ENCODE measurements at places on chromosomes 7 and 10. TPM values are rescaled to one million over a fixed set of nuclear protein-coding genes. Genes with fewer than 3 reads are reported as not detected.

DNA sequence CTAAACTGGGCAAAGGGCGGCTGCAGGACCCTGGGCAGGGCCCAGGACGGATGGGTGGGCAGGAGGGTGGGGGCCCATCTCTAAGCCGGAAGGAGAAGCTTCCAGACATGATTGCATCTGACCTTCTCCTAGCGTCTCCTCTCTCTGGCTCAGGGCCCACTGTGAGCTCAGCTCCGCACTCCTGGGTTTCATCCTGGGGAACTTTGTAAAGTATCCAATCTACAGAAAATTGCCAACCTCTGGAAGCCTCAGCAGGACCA, 8.8 kb upstream of the RET start:
- H3K36me3 ChIP-seq: no peaks in the 10 kb centered on the region
- H3K4me1 ChIP-seq: no peaks in the 10 kb centered on the region
- H3K27ac ChIP-seq: no peak overlapping the region
- no peak overlapping the region for H3K4me3 ChIP-seq
- DNase-seq: no peak
- peaks cover 25% of the 10 kb centered on the region for H3K27me3 ChIP-seq

KLF14 gene
- total RNA-seq: not detected

- H3K4me1 ChIP-seq: peaks cover 7% of the 10 kb centered on the region
- H3K36me3 ChIP-seq: no peaks in the 10 kb centered on the region
- peak overlapping the region; percentile 66 for H3K27ac ChIP-seq
Observed at GRCh38 chr10:72720814-72721660, 29.1 kb downstream of the MCU start.

DNA sequence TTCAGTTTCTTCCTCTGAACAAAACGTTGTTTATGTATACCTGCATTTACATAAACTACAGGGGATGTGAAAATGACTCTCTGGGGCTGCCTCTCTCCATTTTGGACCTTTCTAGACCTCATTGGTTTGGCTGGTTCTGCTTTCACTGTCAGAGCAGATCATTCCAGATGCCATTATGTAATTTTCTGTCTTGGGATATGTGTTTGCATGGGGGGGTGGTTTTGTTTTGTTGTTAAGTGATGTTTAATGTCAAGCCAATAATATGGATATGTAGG, 172.4 kb downstream of the LRRC4 start:
- H3K36me3 ChIP-seq: peaks cover 4% of the 10 kb centered on the region
- DNase-seq: no peak
- H3K27me3 ChIP-seq: no peaks in the 10 kb centered on the region
- H3K4me3 ChIP-seq: no peak overlapping the region
- H3K4me1 ChIP-seq: no peaks in the 10 kb centered on the region
- no peak overlapping the region for H3K27ac ChIP-seq

GRCh38 chr7:106630648-106631047, 30.3 kb downstream of the CCDC71L start:
- H3K36me3 ChIP-seq: peaks cover 1% of the 10 kb centered on the region
- H3K27ac ChIP-seq: no peak overlapping the region
- DNase-seq: no peak
- H3K27me3 ChIP-seq: no peaks in the 10 kb centered on the region
- H3K4me3 ChIP-seq: no peak overlapping the region

DNA sequence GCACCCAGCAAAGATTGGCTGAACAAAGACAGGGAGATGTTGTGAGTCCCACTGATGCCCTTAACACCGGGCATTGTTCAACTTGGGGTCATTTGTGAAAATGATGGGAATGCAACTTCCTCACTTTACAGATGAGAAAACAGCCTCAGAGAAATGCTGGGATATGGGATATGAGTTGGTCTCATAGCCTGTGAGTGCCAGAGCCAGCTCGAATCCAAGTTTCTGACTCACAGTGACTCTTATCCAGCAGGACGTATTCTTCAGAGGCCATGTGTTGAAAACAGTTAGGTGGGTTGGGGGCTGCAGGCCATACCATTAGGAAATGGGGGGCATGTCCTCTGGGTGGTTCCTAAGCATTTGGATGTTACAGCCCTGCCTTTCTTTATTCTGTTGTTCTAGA, 45.2 kb downstream of the KIAA1217 start:
- DNase-seq: peak; percentile 40
- no peaks in the 10 kb centered on the region for H3K4me1 ChIP-seq
- no peak overlapping the region for H3K27ac ChIP-seq
- H3K27me3 ChIP-seq: no peaks in the 10 kb centered on the region
- H3K36me3 ChIP-seq: no peaks in the 10 kb centered on the region
- H3K4me3 ChIP-seq: no peak overlapping the region

DNA sequence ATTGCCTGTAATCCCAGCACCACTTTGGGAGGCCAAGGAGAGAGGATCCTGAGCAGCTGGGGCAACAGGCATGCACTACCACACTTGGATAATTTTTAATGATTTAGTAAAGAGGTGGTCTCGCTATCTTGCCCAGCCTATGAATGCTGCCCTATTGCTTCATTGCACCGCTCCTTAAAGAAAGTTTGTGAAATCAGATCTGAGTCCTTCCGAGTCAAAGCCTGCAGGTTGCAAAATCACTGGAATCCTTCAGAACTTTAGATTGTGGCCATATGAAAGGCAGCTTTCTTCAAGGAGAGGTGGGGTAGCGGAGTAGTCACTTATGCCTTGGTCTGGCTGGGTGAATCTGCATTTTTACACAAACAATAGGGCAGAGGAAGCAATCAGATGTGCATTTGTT, 166.3 kb downstream of the ARHGAP12 start:
- DNase-seq: no peak
- no peak overlapping the region for H3K27ac ChIP-seq
- no peaks in the 10 kb centered on the region for H3K27me3 ChIP-seq
- no peaks in the 10 kb centered on the region for H3K36me3 ChIP-seq

DNA sequence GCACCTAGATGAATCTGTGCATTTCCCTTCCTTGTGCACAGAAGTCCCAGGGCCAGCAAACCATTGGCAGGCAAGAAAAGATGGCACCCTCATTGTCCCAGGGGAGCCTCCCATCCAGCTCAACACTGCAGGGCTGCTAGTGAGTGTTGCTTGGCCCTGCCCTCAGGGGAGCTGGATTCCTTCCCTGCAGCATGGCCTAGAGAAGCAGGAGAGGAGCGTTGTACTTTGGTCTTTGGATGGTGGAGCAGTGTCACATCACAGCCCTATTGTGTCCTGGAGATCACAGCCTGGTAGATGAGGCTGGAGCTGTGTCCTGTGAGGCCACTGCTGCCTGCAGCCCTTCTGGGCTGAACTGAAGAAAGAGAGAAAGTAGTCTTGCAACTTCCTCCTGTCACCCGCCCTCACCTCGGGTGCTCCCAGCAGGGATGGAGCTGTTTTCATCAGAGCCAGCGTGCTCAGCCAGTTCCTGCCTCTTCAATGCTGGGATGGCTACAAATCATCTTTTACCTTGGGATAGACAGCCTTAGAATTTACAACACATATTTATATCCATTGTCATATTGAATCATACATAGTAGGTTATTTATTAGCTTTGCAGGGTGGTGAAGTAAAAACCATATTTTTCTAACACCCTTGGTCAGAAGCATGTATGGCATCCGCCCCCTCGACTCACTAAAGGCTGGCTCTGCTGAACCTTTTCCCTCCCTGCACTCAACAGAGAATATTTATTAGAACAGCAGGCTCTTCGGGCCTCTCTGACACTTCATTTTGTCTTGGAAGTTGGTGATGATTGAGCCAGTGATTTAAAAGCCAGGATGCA, 43.1 kb upstream of the FAM180A start:
- H3K4me3 ChIP-seq: no peak overlapping the region
- peaks cover 6% of the 10 kb centered on the region for H3K4me1 ChIP-seq
- no peaks in the 10 kb centered on the region for H3K27me3 ChIP-seq
- H3K36me3 ChIP-seq: no peaks in the 10 kb centered on the region
- H3K27ac ChIP-seq: no peak overlapping the region

GRCh38 chr7:81457852-81458522, 311.9 kb downstream of the HGF start:
- peaks cover 2% of the 10 kb centered on the region for H3K27me3 ChIP-seq
- no peaks in the 10 kb centered on the region for H3K4me1 ChIP-seq
- peak; percentile 56 for DNase-seq
- no peaks in the 10 kb centered on the region for H3K36me3 ChIP-seq
- no peak overlapping the region for H3K4me3 ChIP-seq

DNA sequence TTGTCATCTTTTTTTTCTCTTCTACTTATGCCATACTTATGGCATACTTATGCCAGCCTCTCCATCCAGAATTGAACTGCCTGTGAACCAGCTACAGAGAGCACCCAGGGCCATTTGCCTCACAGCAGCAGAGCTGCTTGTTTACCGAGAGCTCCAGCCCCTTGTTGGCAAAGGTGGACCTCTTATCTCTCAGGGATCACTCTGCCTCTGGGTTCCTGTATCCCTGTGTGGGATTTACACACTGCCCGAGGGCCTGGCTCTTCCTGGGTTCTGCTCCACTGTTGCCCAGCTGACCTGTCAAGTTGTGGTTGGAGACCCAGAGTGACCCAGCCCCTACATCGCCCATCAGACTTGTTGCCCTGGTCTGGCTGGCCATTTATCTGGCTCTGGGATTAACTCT, 22.3 kb downstream of the MRPS33 start:
- no peaks in the 10 kb centered on the region for H3K27me3 ChIP-seq
- DNase-seq: no peak
- no peak overlapping the region for H3K4me3 ChIP-seq
- H3K27ac ChIP-seq: no peak overlapping the region
- H3K4me1 ChIP-seq: no peaks in the 10 kb centered on the region

GRCh38 chr10:1473874-1474273, 263.5 kb downstream of the ADARB2 start:
- DNase-seq: no peak
- no peaks in the 10 kb centered on the region for H3K36me3 ChIP-seq
- no peaks in the 10 kb centered on the region for H3K4me1 ChIP-seq
- H3K27me3 ChIP-seq: no peaks in the 10 kb centered on the region

DNA sequence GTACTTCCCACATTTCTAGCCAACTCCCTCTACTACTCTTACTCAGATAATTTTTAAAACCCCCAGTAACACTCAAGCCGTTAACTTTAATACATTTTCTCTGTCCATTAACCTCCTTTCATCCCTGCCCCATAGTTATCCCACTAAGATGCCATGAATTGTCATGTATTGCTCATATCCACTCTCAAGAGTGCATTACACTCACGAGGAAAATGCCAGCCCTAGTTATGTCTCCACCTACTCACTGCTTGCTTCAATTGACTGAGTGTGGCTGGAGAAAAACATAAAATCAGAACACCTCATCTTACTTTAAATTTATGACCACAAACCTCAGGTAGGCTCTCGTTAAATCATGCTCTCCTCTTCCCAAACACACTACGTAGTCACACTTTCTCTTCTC, 324.1 kb upstream of the NPSR1 start:
- no peaks in the 10 kb centered on the region for H3K4me1 ChIP-seq
- H3K4me3 ChIP-seq: no peak overlapping the region
- H3K27ac ChIP-seq: no peak overlapping the region
- no peak for DNase-seq
- H3K27me3 ChIP-seq: peaks cover 3% of the 10 kb centered on the region

Measured in IMR-90 (cell line).